ENCODE measurements at places on chromosomes 11 and 22.

- no peak for DNase-seq
Measured at GRCh38 chr11:65578134-65578533, 2.3 kb downstream of the EHBP1L1 start.

- DNase-seq, result no peak
Measured at GRCh38 chr11:79694368-79694767, 253.5 kb upstream of the TENM4 start.

DNA sequence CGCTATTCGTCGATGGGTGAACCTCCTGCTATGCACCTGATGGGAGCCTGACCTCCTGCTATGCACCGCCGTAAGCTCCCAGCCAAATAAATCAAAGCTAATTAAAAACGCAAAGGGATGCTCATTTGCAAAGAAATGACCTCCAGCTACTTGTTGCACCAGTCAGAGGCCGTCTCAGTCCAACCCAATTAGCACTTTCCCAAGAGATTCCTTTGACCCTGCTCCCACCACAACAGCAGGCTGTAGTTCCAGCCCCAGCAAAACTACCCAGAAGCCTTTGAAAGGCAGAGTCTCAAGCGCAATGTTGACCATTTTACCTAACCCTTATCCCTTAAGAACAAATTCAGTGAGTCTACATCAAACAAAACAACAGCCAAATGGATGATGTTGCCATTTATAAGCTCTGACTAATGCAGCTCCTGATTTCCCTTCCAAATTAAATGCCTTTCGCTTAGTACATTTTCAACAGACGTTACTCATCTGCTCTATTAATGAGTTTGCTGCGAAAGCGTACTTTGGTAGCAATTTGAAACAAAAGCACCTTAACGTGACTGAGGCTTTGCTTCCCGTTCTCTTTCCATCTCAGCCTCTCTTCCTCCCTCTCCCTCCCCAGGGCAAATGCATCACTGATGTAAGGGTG, 17.2 kb upstream of the BSX start:
- DNase-seq, result no peak

- no peak for DNase-seq
Measured at GRCh38 chr22:44449061-44449682, 48.9 kb downstream of the RTL6 start.

- no peak for DNase-seq
Measured at GRCh38 chr11:79466411-79466810, 25.6 kb upstream of the TENM4 start.

- DNase-seq, result no peak
Measured at GRCh38 chr11:74460481-74461154, 6.7 kb downstream of the KCNE3 start.

DNA sequence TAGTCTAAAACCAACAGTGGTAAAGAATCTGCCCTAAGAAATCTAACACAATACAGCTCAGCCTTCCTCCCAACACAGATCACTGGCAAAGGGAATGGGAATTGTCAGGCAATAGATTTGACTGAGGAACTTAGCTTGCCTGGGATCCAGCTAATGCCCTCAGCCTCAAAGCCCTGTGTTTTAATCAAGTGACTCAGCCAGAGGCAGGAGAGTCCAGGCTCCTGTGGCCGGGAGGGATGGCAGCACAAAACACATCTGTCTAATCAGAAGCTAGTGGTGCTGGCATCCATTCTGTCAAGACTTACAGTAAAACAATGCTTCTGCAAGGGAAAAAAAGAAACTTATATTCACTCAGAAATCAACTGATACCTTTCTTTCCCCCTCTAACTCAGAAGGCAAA, 5.6 kb downstream of the SYTL2 start:
- no peak for DNase-seq

- DNase-seq, result no peak
Measured at GRCh38 chr11:95100191-95100648, 10.6 kb downstream of the ENDOD1 start.

DNA sequence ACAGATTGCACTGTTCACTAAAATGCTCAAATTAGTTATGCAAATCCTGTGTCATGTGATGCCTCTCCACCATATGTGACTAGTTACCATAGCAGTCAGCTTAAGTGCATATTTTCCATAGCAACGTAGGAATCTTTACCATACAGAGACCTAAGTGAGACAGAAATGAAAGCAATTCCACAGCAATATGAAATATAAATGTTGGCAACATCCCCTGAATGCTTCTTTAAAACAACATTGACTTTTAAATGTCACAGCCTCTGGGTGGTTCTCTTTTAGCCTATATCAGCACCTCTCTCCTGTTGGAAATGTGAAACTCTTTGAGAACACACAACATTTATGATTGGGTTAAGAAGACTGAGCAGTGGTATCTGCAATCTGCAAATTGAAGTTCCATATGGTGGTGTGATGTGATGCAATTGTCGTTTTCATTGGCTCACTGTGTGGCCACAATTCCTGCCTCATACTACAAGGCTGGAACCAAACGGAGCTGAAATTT, 814.6 kb downstream of the DLG2 start:
- no peak for DNase-seq

DNA sequence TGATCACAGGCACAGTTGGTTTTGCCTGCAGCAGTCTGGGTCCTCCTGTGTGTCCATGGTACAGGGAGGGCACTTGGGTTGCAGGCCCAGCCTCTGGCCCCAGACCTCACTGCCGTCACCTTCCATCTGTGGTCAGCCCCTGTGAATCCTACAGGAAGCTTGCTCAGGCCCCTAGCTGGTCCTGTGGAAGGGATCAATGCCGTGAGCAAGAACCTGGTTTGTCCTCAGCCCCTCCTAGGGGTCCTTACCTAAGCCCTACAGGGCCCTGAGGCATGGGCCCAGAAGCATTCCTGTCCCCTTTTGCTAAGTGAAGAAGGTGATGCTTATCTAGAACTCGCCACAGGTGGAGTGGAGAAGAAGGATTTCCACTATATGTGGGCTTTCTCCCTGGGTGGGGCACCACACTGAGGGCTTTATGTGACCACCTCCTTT, 29.9 kb downstream of the MED15 start:
- no peak for DNase-seq

DNA sequence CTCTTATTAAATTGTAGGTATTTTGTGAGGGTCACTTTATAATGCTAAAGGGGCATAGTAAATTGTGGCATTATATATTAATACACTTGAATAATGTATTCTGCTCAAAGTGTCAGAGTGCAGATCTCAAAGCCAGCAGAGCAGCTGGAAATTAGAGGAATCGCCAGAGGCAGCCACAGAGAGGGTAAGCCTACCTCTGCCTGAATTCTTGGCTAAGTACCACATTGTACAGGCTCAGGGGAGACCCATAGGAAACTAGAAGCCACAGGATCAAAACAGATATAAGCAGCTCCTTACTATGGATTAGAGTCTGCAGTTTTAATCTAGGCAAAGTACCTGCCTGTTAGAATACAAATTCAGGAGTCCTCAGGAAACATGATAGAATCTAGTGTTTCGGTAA, 249.3 kb downstream of the DDX10 start:
- no peak for DNase-seq

GRCh38 chr11:119367661-119368120, 13.8 kb downstream of the USP2 start:
- no peak for DNase-seq

GRCh38 chr11:46808799-46809431, 37.2 kb downstream of the CKAP5 start:
- no peak for DNase-seq

- no peak for DNase-seq
Measured at GRCh38 chr11:1568441-1568911, 3.6 kb downstream of the DUSP8 start.

- DNase-seq, result no peak
Measured at GRCh38 chr11:103961010-103961409, 75.4 kb upstream of the DDI1 start.

- no peak for DNase-seq
Measured at GRCh38 chr11:1036303-1036923, at the start of gene MUC6. Gene MUC6, minus strand, starts transcription at chr11:1036718. Its CDS starts 63 bp downstream, at chr11:1036655.

DNA sequence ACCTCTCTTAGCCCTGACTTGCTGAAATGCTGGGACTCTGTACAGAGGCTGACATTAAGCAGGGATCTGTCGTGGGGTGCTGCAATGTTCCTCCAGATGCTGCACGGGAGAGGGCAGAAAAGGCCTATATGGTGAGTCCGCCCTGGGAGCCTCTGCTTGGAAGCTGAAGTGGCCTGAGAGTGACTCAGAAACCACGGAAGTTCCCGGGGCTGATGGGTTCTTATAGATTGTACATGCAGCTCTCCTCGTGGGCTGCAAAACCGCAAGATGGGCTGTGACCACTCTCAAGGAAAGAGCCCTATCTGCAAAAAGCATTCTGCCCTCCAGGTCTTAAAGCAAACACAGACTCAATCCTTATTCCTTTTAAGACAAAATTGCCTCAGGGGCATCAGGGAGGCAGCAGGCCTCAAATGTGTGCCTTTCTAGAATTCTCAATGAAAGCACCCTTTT, 5.8 kb upstream of the SLC43A3 start:
- no peak for DNase-seq

- DNase-seq, result no peak
Measured at GRCh38 chr11:67213178-67213621, 53.1 kb upstream of the GRK2 start.

DNA sequence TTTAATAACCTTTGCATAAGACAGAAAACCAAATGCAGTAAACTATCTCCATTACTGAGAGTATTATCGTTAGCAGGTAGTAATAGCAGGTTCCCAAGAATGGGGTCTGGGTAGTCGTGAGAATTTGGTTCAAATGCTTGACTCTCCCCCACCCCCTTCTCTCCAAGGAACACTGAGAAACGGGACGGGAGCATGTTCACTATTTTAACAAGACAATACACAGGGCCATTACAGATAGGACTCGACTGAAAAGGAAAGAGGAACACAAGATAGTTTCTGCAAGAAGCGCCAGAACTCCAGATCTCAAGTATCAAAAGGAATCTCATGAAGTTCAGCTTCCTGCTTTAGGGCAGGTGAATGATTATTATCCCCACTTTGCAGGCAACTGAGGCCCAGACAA, 27.0 kb downstream of the KMT5B start:
- DNase-seq, result no peak

GRCh38 chr11:1705126-1706052, 8.4 kb downstream of the KRTAP5-6 start:
- no peak for DNase-seq

DNA sequence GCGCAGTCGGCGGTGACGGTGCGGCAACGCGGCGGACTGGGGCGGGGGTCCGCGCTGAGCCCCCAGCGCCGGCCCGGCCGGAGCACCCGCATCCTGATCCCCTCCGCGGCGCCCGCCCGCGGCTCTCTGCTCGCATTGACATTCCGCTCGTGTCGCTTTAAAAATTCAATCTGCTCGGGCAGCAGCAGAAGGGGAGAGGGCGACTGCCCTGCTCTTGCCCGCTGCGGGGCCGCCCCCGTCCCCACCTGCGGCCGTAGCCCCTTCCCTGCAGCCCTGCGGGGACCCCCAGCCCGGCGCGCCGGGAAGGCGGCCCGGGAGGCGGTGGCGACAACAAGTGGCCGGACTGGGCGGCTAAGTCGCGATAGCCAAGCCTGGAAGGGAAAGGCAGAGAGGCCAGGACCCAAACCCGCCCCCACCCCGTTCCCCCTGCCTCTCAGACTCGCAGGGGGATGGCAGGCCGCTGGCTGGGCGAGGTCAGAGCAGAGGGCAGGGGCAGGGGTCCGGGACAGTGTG, 1.1 kb downstream of the CABP7 start:
- DNase-seq, result no peak

DNA sequence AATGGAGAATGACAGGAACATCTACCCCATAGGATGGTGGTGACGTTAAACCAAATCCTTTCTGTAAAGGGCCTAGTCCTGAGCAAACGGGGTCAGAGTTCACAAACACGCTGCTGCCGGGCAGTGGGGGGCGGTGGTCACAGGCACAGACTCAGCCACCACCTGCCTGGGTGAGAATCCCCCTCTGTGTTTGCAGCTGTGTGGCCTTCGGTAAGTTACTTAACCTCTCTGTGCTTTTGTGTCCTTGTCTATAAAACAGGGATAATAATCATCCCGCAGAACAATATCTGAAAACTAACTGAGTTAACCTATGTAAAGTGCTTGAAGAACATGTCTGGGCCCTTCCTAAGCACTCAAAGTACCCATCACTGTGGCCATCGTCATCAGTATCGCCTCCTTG, 26.0 kb upstream of the PDGFB start:
- no peak for DNase-seq

DNA sequence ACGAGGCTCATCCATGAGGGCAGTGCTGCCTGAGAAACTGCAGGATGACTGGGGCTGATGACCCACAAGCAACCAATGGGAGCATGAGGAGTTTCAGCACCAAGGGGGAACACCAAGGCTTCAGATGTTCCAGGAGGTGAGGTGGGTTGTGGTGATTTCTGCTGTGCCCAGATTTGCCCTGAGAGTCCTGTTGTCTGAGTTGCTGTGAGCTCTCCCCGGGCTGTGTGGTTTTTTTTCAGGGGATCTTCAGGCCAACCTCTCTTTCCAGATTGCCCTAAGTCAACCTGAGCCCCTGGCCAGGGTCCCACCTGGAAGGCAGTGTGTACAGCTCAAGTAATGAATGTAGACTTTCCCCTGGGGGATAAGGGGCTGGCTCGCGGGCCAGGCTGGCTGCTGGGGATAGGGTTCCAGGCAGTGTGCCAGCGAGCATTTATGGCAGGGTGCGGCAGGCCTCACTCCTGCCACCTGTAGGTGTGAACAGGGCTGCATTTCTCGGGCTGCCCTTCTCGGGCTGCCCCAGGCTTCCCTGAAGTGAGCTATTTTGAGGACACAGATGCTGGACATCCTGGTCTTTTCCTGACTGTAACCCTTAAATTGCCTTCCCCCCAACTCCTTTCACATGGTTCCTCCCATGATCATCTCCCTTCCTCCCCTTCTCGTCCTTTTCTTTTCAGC, 9.8 kb downstream of the SLC22A6 start:
- no peak for DNase-seq

DNA sequence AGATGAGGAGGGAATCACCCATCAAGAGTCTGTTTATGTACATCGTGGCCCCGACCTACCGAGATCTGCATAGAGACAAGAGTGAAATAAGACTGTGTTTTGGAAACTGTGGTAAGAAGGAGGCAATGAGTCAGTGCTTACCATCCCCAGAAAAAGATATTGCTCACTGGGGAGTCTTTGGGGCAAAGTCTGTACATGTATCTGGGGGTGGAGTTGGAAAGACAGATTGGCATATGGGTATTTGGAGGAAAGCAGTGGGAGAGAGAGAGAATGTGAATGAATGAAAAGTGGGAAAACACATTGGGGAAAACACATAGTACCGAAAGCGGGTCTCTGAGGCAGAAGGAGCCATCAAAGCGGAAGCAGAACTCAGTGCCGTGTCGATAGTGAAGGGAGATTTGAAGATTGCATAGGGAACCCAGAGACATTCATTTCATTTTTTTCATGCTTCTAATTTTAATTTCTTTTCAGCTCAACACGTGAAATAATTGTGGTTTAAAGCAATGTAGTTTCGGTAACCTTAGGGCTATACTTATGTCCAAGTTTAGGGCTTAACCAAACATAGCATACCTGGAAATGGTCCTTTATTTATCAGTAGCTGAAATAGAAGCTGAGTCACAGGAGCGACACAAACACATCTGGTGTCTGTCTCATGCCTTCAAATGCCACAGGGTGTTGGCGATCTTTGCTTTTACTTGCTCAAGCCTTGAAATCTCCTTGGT, 98.6 kb upstream of the CD44 start:
- DNase-seq, result no peak

GRCh38 chr11:8878771-8879170, 32.2 kb upstream of the AKIP1 start:
- no peak for DNase-seq
